Type B pancreatic cell (in vitro differentiated cells): ENCODE measurements at places on chromosomes 4 and X. TPM values are rescaled to one million over a fixed set of nuclear protein-coding genes. Genes with fewer than 3 reads are reported as not detected.

DNA sequence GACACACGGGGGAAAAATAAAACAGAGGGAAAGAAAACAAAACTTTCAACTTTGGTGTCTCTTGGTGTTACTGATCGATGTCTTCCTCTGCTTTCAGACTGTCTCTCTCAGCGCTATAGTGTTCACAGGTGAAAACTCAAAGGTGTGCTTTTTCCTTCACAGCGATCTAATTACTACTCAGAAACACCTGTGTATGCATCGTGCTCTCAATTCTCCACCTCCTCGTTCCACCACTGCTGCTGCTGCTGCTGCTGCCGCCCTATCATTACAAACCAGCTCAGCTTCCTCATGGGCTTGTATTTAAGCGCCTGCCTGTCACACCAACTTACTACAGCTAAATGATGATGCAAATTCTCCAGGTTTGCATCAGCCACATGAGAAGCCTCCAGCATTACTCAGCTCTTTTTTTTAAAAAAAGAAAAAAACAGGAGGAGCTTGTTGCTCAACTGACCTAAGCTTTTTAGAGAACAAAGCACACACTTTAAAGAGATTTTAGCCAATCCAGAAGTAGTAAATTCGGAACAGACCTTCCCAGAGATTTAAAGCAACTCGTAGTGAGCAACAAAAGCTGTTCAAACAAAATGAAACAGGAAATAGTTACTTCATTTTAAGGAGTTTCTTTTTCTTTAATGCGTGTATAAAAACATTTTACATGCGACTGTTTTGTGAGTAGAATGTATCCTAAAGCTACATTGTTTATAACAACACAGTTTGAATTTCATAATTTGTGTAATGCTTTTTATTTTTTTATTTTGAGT lies at the start of gene SLC7A11:
Gene SLC7A11, minus strand, starts transcription at position 274 of the 758 bp plus-strand sequence. CDS start 280 bp downstream, outside the sequence.
- H3K4me3 ChIP-seq: peak within 1 kb of the TSS; percentile 96
- H3K36me3 ChIP-seq: no peaks in the 10 kb centered on the region
- H3K27ac ChIP-seq: peak within 1 kb of the TSS; percentile 99
- H3K4me1 ChIP-seq: peaks cover 27% of the 10 kb centered on the region
- H3K27me3 ChIP-seq: no peaks in the 10 kb centered on the region

DNA sequence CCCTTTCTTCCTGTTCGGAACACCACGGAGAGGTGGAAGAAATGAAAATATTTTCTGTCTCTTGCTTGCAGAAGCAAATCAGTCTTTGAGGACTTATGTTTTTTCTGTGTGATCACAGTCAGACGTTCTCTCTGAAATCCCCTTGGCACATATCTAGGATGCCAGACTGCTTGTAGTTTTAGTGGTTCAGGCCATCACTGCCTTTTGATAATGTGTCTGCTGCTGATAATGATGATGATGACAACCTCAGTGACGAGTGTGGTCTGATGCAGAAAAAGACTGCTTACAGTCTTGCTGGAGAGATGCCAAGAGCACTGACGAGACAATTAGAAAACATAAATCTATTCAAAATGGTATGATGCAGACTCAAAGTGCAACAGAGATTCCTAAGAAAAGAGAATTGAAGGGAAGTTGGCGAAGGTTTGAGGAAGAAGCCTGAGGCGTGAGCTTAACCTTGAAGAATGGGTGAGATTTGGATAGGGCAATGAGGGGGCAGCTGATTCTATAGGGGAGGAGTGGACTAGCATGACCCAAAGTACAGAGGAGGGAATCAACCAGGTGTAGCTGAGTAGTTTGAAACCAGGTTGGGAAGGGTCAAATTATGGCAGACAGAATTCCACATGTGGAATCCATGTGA lies 7.9 kb downstream of the RAB33A start:
- no peak overlapping the region for H3K4me3 ChIP-seq
- no peak for DNase-seq
- no peak overlapping the region for H3K27ac ChIP-seq
- H3K36me3 ChIP-seq: no peaks in the 10 kb centered on the region
- no peaks in the 10 kb centered on the region for H3K27me3 ChIP-seq
- H3K4me1 ChIP-seq: peaks cover 11% of the 10 kb centered on the region

GRCh38 chr4:82818664-82819662 lies 20.4 kb upstream of the SCD5 start:
- no peak overlapping the region for H3K4me3 ChIP-seq
- H3K4me1 ChIP-seq: peaks cover 6% of the 10 kb centered on the region
- no peak overlapping the region for H3K27ac ChIP-seq
- no peaks in the 10 kb centered on the region for H3K27me3 ChIP-seq
- peaks cover 44% of the 10 kb centered on the region for H3K36me3 ChIP-seq

DNA sequence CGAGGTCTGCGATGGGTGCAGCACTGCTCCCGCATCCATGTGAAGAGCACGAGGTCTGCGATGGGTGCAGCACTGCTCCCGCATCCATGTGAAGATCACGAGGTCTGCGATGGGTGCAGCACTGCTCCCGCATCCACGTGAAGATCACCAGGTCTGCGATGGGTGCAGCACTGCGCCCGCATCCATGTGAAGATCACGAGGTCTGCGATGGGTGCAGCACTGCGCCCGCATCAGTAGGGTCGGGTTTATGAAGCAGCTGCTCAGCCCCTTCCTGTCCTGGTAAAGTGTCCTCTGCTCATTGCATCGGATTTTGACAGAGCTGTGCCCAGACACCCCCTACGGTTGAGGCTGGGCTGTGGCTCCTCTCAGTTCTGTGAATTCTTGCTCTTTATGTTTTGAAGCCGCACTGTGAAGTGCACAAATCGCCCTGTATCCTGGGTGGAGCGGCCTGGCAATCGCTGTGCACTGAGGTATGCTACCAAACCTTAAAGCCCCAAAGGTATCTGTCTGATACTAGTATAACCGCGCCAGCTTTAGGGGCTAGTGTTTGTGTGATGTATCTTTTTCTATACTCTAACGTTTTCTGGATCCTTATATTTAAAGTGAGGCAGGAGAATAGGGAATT lies 98.7 kb downstream of the CPZ start:
- H3K4me3 ChIP-seq: no peak overlapping the region
- no peaks in the 10 kb centered on the region for H3K36me3 ChIP-seq
- H3K27me3 ChIP-seq: peaks cover 77% of the 10 kb centered on the region
- H3K27ac ChIP-seq: no peak overlapping the region
- peak; percentile 45 for DNase-seq

GRPR gene
- total RNA-seq: 3.4 and 9.8 TPM in 2 replicates

DNA sequence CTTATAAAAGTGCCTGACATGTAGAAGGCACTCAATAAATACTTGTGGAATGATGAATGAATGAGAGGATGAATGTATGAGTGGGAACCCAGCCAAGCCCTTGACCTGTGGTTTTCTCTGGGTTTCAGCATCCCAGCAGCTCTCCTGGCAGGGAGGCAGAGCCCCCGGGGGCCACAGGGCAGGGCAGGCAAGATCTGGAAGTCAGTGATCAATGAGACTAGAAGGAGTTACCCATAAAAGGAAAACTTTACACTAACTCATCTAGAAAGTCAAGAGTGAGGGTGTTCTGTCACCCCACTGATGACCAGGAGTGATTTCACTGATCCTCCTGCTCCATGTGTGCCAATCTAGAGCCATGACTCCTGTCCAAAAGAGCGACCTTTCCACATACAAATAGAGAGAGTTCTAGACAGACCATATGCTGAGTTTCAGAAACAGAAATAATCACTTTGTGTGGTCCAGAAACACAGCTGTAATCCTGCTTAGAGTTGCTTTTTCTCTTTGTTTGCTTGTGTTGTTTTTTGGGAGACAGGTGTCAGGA lies 37.4 kb downstream of the MGARP start:
- no peak overlapping the region for H3K4me3 ChIP-seq
- no peak for DNase-seq
- no peaks in the 10 kb centered on the region for H3K36me3 ChIP-seq
- H3K27me3 ChIP-seq: no peaks in the 10 kb centered on the region

DNA sequence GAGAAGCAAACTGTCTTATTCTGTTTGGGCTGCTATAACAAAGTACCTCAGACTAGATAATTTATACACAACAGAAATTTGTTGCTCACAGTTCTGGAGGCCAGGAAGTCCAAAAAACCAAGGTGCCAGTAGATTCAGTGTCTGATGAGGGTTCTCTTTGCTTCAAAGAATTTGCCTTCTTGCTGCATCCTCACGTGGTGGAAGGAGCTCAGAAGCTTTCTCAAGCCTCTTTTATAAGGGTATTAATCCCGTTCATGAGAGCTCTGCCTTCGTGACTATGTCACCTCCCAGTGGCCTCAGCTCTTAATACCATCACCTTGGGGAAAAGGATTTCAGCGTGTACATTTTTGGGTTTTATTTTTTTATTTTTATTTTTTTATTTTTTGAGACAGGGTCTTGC lies 20.1 kb downstream of the CA5B start:
- no peak overlapping the region for H3K27ac ChIP-seq
- H3K4me1 ChIP-seq: no peaks in the 10 kb centered on the region
- H3K27me3 ChIP-seq: no peaks in the 10 kb centered on the region
- DNase-seq: no peak
- no peak overlapping the region for H3K4me3 ChIP-seq
- peaks cover 16% of the 10 kb centered on the region for H3K36me3 ChIP-seq

DNA sequence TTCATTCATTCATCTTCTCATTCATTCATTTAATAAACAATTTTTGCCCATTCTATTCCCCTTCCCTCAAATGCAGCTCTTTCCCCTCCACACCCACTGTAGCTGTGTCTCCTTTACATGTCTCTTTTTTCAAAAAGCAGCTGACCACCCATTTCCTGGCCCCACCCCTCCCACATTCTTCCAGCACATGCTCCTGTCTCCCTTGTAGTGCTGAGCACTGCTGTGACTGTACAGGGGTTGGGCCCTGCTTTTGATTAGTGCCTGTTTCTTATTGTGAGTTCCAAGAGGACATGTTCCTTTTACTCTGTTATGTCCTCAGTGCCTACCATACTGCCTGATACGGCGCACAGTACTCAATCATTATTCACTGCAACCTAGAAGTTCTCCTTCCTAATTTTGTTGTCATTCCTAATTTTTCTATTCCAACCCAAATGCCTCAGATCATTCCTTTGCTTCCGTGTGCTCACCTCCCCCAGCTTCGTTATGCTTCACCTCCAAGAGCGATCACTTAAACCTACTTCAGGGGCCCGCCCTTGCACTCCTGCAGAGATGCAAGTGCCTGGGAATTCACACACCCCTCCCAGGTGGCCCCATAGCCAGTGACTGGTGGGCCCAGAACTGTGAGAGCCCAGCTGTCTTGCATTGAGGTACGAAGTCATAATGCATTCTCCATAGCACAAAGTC lies 152.2 kb downstream of the STK32B start:
- no peak for DNase-seq
- peaks cover 7% of the 10 kb centered on the region for H3K27me3 ChIP-seq
- no peak overlapping the region for H3K27ac ChIP-seq
- peaks cover 19% of the 10 kb centered on the region for H3K4me1 ChIP-seq

LDB2 gene
- 1.5 and 31.5 TPM in 2 replicates for total RNA-seq

CLIC2 gene
- 0.43 and 1.3 TPM in 2 replicates for total RNA-seq

GRCh38 chr4:99710020-99710419 lies 52.4 kb upstream of the C4orf54 start:
- H3K4me3 ChIP-seq: no peak overlapping the region
- H3K27me3 ChIP-seq: peaks cover 3% of the 10 kb centered on the region
- DNase-seq: no peak
- H3K27ac ChIP-seq: no peak overlapping the region
- H3K4me1 ChIP-seq: no peaks in the 10 kb centered on the region

ITM2A gene
- total RNA-seq: 4.1 and 5.9 TPM in 2 replicates

DNA sequence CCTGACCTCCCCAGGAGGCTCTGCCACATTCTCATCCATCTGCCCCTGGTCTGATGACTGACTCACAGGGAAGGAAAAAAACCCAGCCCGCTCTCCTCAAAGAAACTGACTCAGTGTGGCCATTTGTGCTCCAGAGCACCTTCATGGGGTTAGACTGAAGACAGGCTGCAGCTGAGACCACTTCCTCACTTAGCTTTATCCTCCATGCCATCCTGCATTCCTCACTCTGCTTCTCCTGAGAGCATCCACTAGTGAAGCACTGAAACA lies 35.9 kb upstream of the HPSE start:
- no peak for DNase-seq
- no peak overlapping the region for H3K4me3 ChIP-seq
- no peak overlapping the region for H3K27ac ChIP-seq
- no peaks in the 10 kb centered on the region for H3K27me3 ChIP-seq
- peaks cover 6% of the 10 kb centered on the region for H3K4me1 ChIP-seq
- H3K36me3 ChIP-seq: no peaks in the 10 kb centered on the region

FGA gene
- total RNA-seq: 13.4 and 41.0 TPM in 2 replicates

- DNase-seq: no peak
- no peaks in the 10 kb centered on the region for H3K27me3 ChIP-seq
- H3K36me3 ChIP-seq: no peaks in the 10 kb centered on the region
- H3K4me3 ChIP-seq: no peak overlapping the region
These were observed 579.4 kb upstream of the ZFP42 start for GRCh38 chr4:187416216-187416615.

TACR3 gene
- 0.55 and 0.72 TPM in 2 replicates for total RNA-seq

DNA sequence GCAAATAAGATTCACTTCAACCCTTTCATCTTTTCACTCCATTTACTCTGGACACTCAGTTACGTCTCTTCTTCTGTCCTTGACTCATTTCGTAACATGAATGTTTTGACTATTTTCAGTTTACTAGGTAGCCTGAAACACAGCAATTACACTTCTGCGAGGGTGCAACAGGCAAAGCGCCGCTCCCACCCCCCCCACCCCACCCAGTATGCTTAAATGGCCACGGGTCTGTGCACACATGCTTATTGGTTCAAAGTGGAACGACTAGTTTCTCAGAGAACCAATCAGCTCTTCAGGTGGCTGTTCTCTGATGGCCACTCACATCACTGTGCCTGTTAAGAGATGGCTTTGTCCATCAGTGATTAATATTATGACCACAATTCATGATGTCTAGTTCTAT lies 3.5 kb downstream of the BEND4 start:
- no peaks in the 10 kb centered on the region for H3K36me3 ChIP-seq
- no peaks in the 10 kb centered on the region for H3K4me1 ChIP-seq
- H3K4me3 ChIP-seq: peak overlapping the region; percentile 84
- H3K27ac ChIP-seq: no peak overlapping the region
- no peak for DNase-seq

FRMPD4 gene
- total RNA-seq: 0.21 and 0.22 TPM in 2 replicates

PPEF1 gene
- 0.26 and 1.6 TPM in 2 replicates for total RNA-seq

DNA sequence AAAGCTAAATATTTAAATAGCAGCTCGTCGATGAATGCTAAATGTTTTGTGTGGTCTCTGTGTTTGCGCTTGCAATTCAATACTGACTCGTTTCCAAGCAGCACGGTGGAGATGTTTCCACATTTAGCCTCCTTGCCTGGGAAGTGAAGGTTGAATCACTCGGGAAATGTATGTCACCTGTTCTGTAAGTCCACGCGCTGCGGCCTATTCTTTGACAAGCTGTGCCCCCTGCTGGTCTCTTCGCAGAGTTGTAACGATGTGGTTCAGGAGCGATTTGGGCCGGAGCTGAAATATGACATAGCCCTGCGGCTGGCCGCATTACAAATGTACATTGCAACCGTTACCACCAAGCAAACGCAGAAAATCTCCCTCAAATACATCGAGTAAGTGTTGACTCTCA lies 89.6 kb upstream of the PRPS2 start:
- no peaks in the 10 kb centered on the region for H3K4me1 ChIP-seq
- H3K4me3 ChIP-seq: no peak overlapping the region
- DNase-seq: no peak
- no peak overlapping the region for H3K27ac ChIP-seq
- peaks cover 4% of the 10 kb centered on the region for H3K27me3 ChIP-seq

GRCh38 chrX:54819201-54819600 lies 11.7 kb downstream of the MAGED2 start:
- H3K36me3 ChIP-seq: peaks cover 14% of the 10 kb centered on the region
- no peaks in the 10 kb centered on the region for H3K4me1 ChIP-seq

SSX4 gene
- total RNA-seq: not detected in 2 replicates
